T-helper 1 cell (primary cell): ENCODE measurements at places on chromosomes 11 and 22.

DNA sequence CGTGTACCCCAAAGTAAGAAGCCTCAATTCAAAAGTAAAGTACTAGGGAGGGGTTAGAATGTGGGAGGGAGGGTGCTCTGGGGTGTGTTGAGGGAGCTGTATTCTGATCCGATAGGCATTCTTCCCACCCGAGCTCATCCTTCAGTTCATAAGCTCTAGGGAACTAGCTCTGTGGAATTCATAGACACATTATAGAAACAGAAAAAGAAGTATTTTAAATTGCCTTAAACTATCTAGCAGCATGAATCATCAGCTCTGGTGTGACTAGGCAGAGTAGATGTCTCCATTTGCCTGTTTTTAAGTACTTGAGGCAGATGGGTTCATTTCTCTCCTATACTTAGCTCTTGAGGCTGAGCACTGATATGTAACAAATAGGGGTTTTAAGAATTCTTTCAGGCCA is 7.3 kb upstream of the SGSM3 start:
- DNase-seq: no peak

DNA sequence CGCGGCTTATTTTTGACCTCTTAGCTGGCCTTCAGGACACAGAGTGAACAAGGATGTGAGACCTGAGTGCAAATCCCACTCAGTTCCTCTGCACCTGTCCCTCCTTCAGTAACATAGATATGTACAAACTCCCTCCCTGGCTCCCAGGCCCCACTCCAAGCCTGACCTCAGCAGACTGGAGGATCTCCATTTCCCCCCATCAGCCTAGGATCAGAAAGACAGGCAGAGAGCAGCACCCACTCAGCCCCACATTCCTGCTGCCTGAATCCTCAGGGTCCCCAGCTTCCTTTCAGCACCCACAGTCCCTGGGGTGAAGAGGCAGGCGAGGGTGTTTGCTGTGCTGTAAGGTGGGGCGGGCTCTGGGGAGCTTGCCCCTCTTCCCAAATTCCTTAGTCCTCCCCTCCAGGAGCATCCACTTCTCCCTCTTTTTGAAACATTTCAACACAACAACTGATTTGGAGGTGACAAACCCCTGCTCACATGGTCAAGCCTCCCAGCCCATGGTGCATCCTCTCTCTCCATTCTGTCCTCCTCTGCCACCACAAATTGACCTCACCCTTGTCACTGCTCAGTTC is 151.1 kb downstream of the FEZ1 start:
- DNase-seq: no peak

- no peak for DNase-seq
Measured at GRCh38 chr11:16956538-16957153, 57.6 kb downstream of the PLEKHA7 start.

GRCh38 chr11:74701351-74701750 is 29.9 kb downstream of the CHRDL2 start:
- DNase-seq: no peak

DNA sequence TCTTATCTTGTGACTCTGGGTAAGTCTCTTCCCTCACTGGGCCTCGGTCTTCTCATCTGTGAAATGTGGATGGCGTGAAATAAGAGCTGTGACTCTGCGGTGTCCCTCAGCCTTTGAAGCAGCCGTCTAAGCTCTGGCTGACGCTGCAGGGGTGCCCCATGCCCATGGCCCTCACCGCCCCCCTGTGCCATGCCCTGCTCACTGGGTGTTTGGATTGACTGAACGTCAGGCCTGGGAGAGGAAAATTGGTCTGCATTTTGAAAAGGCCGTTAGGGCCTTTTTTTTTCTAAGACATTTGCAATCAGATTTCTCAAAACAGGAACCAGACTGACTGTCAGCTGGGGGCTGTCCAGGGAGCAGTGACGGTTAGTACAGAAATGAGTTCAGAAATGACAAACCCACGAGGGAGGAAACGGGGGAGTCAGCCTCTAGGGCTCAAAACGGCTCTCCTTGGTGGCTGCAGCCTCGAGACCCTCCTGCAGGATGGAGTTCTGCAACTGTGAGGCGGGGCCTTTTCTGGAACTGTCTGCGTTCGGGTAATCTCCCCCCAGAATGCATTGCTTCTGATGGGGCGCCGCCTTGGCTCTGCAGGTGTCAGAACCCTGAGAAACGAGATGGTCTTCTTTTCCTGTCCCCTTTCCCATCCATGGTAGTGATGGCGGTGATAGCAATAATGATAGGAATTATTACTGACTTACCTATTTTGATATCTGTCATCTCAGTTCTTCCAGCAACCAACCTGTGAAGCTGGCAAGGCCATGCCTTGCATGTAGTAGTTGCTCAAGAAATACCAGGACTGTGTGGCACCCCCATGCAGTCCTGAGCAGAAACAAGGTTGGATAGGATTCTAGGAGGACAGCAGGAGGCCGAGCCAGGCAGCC is 2.0 kb downstream of the GRK2 start:
- DNase-seq: no peak

GRCh38 chr11:6357222-6357621 is 33.1 kb upstream of the SMPD1 start:
- DNase-seq: peak; percentile 21

DNA sequence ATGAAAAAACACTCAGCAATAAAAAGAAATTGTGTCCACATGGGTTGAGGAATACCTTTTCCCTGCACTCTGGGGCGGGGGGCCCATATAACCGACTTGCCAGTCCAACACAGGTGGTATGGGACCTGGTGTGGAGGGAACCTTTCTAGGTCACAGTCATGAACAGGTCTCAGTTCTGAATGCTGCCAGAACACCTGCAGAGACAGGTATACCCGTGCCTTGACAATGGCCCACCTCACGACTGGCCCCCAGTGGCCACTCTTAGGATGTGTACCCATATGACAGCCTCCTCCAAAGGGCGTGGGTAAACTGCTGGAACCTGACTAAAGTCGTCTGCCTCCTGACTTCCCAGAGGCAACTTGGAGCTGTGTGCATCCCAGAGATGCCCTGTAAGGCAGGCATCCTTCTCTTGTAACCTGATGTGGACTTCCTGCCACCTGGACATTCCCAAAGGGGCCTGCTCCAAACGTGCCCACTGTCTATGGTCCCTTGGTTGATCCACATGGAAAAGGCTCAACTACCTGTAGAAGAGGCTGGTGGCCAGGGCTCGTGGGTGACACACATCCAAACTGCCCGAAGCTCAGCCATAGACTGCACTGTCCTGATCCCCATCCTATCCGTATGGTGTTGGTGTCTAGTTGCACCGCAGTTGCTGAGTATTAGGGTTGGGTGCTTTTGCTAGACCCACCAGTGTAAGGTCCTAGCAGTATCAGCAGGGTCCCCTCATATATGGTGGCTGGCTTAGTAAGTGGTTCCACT is 859.3 kb downstream of the BRD1 start:
- no peak for DNase-seq

GRCh38 chr11:130499828-130500227 is 51.4 kb downstream of the ADAMTS15 start:
- no peak for DNase-seq

GRCh38 chr11:85590848-85591483 is 36.2 kb downstream of the DLG2 start:
- DNase-seq: no peak

DNA sequence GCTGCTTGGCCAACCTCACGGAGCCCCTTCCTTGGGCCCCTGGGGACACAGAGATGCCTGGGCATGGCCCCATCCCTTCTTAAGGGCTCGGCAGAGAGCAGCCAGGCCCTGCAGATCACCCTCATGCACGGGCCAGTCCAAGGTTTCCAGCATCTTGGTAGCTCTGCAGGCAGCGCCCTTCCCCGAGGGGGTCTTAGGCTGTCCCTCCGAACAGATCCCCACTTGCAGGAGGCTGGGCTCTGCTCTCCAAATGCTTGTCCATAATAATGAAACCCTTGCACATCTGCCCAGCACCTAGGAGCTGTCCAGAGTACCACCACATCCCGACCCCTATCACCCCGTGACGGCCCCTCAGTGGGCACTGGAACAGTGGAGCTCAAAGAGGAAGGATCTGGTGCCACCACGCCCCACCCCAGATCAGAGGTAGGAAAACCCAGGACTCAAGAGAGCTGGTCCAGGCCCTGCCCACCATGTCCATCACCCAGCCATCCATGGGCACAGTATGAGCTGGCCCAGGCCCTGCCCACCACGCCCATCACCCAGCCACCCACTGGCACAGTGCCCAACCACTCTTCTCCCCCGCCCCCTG is 92.5 kb upstream of the PRR5 start:
- DNase-seq: no peak

- DNase-seq: no peak
Measured at GRCh38 chr22:47169801-47170140, 407.3 kb downstream of the TBC1D22A start.

GRCh38 chr11:66719111-66719872 is 9.7 kb downstream of the SPTBN2 start:
- no peak for DNase-seq

DNA sequence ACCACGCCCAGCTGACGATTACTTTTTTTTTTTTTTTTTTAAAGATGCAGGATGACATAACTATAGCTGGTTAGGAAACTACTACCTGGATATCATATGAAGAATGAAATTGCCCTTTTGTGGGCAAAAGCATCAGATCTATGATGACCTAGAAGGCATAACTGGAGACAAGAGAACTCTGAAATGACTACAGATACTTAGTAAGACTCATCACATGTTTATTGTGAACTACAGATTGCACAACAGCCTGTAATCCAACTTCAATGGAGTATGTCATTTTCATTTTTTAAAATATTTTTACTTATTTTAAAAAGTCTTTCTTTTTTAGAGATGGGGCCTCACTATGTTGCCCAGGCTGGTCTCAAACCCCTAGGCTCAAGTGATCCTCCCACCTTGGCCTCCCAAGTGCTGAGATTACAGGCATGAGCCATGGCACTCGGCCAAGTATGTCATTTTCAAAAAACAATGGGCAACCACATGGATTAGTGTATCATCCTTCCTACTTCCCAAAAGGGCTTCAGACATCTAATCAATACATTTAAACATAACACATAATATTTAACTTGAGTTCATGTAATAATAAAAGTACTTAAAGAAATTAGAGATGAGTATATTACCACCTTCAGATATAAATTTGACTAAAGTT is 3.3 kb downstream of the MTMR2 start:
- no peak for DNase-seq

DNA sequence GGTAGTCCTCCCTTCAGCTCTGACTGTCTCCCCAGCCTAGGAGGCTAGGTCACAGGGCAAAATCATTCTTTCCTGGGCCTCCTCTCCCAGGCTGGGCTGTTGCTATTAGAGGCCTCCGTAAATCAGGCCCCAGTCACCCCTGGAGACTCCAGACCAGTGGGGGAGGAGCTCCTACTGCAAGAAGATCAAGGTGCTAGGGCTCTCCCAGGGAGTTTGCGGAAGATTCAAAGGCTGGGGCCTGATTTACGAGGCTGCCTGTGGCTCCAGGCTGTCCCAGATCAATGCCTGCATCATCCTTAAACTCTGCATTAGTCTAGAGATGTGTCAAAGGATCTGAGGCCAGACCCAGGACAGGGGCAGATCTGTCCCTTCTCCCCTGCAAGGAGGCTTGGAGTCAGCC is 346.2 kb downstream of the TENM4 start:
- no peak for DNase-seq

- DNase-seq: no peak
Measured at GRCh38 chr11:46259971-46260560, 17.4 kb upstream of the CREB3L1 start.

DNA sequence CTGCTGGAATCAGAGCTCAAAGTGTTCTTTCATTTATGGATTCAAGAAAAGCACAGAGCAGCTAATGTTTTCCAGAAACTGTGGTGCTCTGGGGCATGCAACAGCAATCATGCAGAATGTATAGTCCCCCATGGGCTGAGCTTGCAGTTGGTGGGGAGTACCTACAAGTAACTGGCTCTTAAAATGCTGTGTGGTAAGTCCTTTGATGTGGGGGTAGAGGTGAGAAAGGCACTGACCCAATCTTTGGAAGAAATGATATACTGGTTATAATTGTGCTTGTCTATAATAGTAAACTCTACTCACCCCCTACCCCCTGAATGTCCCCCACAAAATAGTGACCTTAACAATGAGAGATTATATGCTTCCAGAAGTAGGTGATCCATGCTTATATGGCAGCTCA is 29.1 kb upstream of the CD44 start:
- no peak for DNase-seq

- no peak for DNase-seq
Measured at GRCh38 chr11:134413826-134414731, 2.0 kb upstream of the B3GAT1 start.

DNA sequence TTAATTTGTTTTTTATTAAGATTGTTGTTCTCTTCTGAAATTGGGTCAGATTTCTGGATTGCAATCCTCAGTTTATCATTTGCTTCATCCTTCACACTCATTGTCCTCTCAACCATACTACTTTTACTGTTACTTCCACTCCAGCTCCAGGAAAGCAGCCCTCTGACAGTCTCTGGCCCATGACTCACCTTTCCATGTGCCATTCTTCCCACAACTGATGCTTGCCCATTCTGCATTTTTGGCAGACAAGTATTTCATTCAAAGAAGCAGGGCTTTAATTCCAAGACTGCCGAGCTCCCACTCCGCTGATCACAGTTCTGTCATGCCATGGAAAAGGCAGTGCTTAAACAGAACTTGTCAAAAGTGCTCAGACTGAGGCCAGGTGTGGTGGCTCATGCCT is 139.2 kb downstream of the WNT11 start:
- DNase-seq: no peak
